Neural cell (in vitro differentiated cells): ENCODE measurements at places on chromosomes 1 and 21. TPM values are rescaled to one million over a fixed set of nuclear protein-coding genes. Genes with fewer than 3 reads are reported as not detected.

The PRKACB gene
- 891 and 979 TPM in 2 replicates for polyA plus RNA-seq

The MNDA gene
- not detected in 2 replicates for polyA plus RNA-seq

The EXTL1 gene
- polyA plus RNA-seq: 2.0 and 2.7 TPM in 2 replicates

The FABP3 gene
- polyA plus RNA-seq: 5.8 and 7.1 TPM in 2 replicates

The LORICRIN gene
- 0.42 and 1.3 TPM in 2 replicates for polyA plus RNA-seq

The PLOD1 gene
- 2.1 and 6.9 TPM in 2 replicates for polyA plus RNA-seq

The ST6GALNAC5 gene
- polyA plus RNA-seq: 57.3 and 62.8 TPM in 2 replicates

The TMEM200B gene
- 0.11 and 0.22 TPM in 2 replicates for polyA plus RNA-seq

The ADGRB2 gene
- polyA plus RNA-seq: 45.0 and 51.8 TPM in 2 replicates

The PROK1 gene
- 0.54 and 1.5 TPM in 2 replicates for polyA plus RNA-seq

The SEMA4A gene
- 17.1 and 38.4 TPM in 2 replicates for polyA plus RNA-seq

The NR0B2 gene
- not detected in 2 replicates for polyA plus RNA-seq

The NBPF4 gene
- not detected in 2 replicates for polyA plus RNA-seq

The SH2D2A gene
- not detected in 2 replicates for polyA plus RNA-seq

The KRTAP19-1 gene
- not detected in 2 replicates for polyA plus RNA-seq

The BRDT gene
- polyA plus RNA-seq: not detected in 2 replicates

The COL16A1 gene
- 3.4 and 4.4 TPM in 2 replicates for polyA plus RNA-seq

The PPIAL4G gene
- polyA plus RNA-seq: not detected in 2 replicates

The NPR1 gene
- polyA plus RNA-seq: 0.18 and 0.45 TPM in 2 replicates

The MMP23B gene
- 0.98 and 4.3 TPM in 2 replicates for polyA plus RNA-seq

The ZBED6 gene
- 5.1 and 6.4 TPM in 2 replicates for polyA plus RNA-seq

The TMEM82 gene
- polyA plus RNA-seq: not detected in 2 replicates

The TMEM125 gene
- polyA plus RNA-seq: not detected in 2 replicates

The ADSS2 gene
- 78.0 and 86.1 TPM in 2 replicates for polyA plus RNA-seq

The GPR37L1 gene
- polyA plus RNA-seq: not detected in 2 replicates

The FAM72D gene
- polyA plus RNA-seq: 0.58 TPM in 1 of 2 replicates, not detected in the other

The FCRLA gene
- polyA plus RNA-seq: not detected in 2 replicates

The RIPPLY3 gene
- 0.24 and 0.76 TPM in 2 replicates for polyA plus RNA-seq

The IFFO2 gene
- 2.6 and 4.6 TPM in 2 replicates for polyA plus RNA-seq

The DNASE2B gene
- polyA plus RNA-seq: 26.1 and 27.9 TPM in 2 replicates

The RCSD1 gene
- polyA plus RNA-seq: not detected in 2 replicates

The MEGF6 gene
- polyA plus RNA-seq: 6.0 and 17.6 TPM in 2 replicates

The MATN1 gene
- polyA plus RNA-seq: 0.22 and 0.42 TPM in 2 replicates

The LHX8 gene
- 8.8 and 11.1 TPM in 2 replicates for polyA plus RNA-seq

The PLPPR4 gene
- 36.8 and 40.2 TPM in 2 replicates for polyA plus RNA-seq

The SLAMF7 gene
- polyA plus RNA-seq: not detected in 2 replicates

The AVPR1B gene
- polyA plus RNA-seq: not detected in 2 replicates

The C1orf94 gene
- 0.72 TPM in 1 of 2 replicates, not detected in the other for polyA plus RNA-seq
